ENCODE measurements at places on chromosomes 5 and 9. TPM values are rescaled to one million over a fixed set of nuclear protein-coding genes. Genes with fewer than 3 reads are reported as not detected.
A peak's percentile ranks its signal among the peaks of the same experiment; 100 is the strongest.

DNA sequence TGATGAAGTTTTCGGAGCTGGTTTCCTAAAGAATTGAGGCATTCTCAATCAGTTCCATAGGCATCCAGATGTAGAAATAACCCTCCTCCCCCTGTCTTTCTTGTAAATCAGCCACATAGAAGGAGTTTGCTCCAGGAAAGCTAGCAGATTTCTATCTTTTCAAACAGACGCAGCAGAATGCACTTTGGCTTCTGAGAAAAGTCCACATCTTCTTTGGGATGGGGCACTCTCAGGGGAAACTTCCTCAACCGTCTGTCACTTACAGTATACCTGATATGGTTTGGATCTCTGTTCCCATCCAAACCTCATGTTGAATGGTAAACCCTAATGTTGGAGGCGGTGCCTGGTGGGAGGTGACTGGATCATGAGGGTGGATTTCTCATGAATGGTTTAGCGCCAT lies 94.1 kb downstream of the SNCAIP start:
- DNase-seq = no peak
- no peaks in the 10 kb centered on the region for H3K27me3 ChIP-seq
- H3K4me1 ChIP-seq = no peaks in the 10 kb centered on the region
- no peak overlapping the region for H3K4me3 ChIP-seq
- H3K27ac ChIP-seq = no peak overlapping the region
- no peaks in the 10 kb centered on the region for H3K36me3 ChIP-seq

Gene TBCA
- total RNA-seq = 454 TPM

GRCh38 chr5:10903786-10904560 lies 142.9 kb upstream of the DAP start:
- no peak for DNase-seq
- no peaks in the 10 kb centered on the region for H3K27me3 ChIP-seq
- H3K27ac ChIP-seq = no peak overlapping the region
- H3K4me3 ChIP-seq = no peak overlapping the region
- peaks cover 3% of the 10 kb centered on the region for H3K4me1 ChIP-seq

DNA sequence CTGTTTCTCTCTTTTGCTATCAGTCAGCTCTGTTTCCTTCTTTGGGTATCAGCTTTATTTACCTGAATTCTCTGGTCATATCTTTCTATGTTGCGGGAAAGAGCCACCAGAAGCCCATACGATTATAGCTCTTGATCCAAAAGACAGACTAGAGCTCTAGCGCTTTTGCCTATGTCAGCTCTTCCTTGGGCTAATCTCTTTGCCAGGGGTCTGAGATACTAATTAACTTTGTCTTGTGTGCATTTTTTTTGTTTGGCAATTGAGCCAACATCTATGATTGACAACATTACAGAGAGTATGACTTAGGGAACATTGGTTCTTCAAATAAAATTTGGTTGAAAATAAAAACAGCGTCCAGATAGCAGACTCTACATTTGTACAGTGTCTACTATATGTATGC lies 603.0 kb downstream of the KCTD16 start:
- no peaks in the 10 kb centered on the region for H3K36me3 ChIP-seq
- H3K4me3 ChIP-seq = no peak overlapping the region
- no peaks in the 10 kb centered on the region for H3K27me3 ChIP-seq
- no peak overlapping the region for H3K27ac ChIP-seq
- no peak for DNase-seq

Gene WHRN
- 7.0 TPM for total RNA-seq

- H3K4me3 ChIP-seq = no peak overlapping the region
- H3K36me3 ChIP-seq = no peaks in the 10 kb centered on the region
- no peak overlapping the region for H3K27ac ChIP-seq
- H3K4me1 ChIP-seq = no peaks in the 10 kb centered on the region
Observed at GRCh38 chr5:129441096-129441495, 19.0 kb upstream of the ADAMTS19 start.

DNA sequence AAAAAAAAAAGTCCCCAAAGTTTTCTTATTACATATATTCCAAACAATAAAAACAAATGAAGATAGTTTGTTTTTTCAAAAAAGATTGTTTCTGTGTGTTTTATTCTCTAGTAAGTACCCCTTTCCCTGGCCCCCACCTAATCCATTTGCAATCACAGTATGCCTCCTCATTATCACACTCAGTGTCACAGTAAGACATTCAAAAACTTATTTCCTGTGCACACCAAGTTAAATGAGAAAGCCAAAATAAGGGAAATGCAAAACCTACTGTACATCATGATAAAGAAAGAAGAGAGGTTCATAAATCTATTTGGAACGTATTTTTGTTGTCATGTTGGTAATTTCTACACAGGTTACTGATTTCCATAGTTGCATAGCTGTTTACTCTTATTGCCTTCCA lies 62.3 kb downstream of the ST8SIA4 start:
- no peak overlapping the region for H3K4me3 ChIP-seq
- peaks cover 34% of the 10 kb centered on the region for H3K36me3 ChIP-seq
- H3K27ac ChIP-seq = no peak overlapping the region
- no peaks in the 10 kb centered on the region for H3K27me3 ChIP-seq
- no peaks in the 10 kb centered on the region for H3K4me1 ChIP-seq

GRCh38 chr5:173825215-173825865 lies 62.8 kb upstream of the CPEB4 start:
- no peaks in the 10 kb centered on the region for H3K27me3 ChIP-seq
- DNase-seq = no peak
- no peaks in the 10 kb centered on the region for H3K36me3 ChIP-seq
- no peak overlapping the region for H3K27ac ChIP-seq

- peak within 1 kb of the TSS; percentile 98 for H3K4me3 ChIP-seq
- DNase-seq = peak; percentile 94
- no peaks in the 10 kb centered on the region for H3K4me1 ChIP-seq
- H3K27me3 ChIP-seq = peaks cover 9% of the 10 kb centered on the region
- peak within 1 kb of the TSS; percentile 92 for H3K27ac ChIP-seq
Observed at GRCh38 chr9:129626079-129626624, at the start of gene NTMT1. TSS of gene NTMT1 (plus strand) at chr9:129626163. CDS start at chr9:129632704, 6,541 bp downstream.

Gene PRKACG
- not detected for total RNA-seq

- H3K4me3 ChIP-seq = no peak overlapping the region
- H3K4me1 ChIP-seq = no peaks in the 10 kb centered on the region
- H3K27me3 ChIP-seq = no peaks in the 10 kb centered on the region
- no peak for DNase-seq
Observed at GRCh38 chr5:60010853-60011252, 117.3 kb upstream of the PDE4D start.

GRCh38 chr9:2299843-2300205 lies 284.7 kb downstream of the SMARCA2 start:
- no peaks in the 10 kb centered on the region for H3K4me1 ChIP-seq
- no peak overlapping the region for H3K4me3 ChIP-seq
- no peaks in the 10 kb centered on the region for H3K36me3 ChIP-seq
- no peak for DNase-seq

DNA sequence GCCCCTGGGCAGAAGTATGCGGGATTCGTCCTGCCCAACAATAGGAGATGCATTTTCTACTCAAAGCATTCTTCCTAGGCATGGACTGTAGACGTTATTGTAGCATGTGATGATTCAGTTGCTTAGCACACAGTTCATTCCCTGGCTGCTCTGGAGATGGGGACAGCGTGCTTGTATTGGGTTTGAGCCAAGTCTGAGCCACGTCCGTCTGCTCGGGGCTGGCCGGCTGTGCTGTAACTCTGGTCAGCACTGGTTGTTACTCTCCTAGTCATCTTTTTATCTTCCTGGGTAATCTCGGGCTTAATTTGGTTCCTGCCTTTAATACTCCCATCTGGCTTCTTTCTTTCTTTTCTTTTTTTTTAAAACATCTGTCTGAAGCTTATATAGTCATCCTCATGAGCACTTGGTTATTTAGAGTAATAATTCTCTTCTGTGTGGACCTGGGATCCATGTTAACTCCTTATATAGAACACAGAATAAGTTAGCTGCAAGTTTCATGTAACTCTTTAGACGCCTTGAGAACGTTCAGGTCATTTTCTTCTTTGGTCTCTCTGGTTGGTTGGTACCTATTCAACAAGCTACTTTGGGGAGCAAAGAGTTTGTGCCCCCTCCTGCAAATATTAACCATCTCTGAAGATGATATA lies 118.8 kb upstream of the RPS23 start:
- no peak for DNase-seq
- no peaks in the 10 kb centered on the region for H3K4me1 ChIP-seq
- no peak overlapping the region for H3K27ac ChIP-seq

GRCh38 chr9:6632516-6633183 lies 12.9 kb downstream of the GLDC start:
- no peaks in the 10 kb centered on the region for H3K27me3 ChIP-seq
- no peaks in the 10 kb centered on the region for H3K36me3 ChIP-seq
- DNase-seq = peak; percentile 74
- H3K27ac ChIP-seq = no peak overlapping the region

- H3K4me1 ChIP-seq = no peaks in the 10 kb centered on the region
- peaks cover 13% of the 10 kb centered on the region for H3K27me3 ChIP-seq
- H3K27ac ChIP-seq = no peak overlapping the region
- no peaks in the 10 kb centered on the region for H3K36me3 ChIP-seq
- no peak for DNase-seq
Observed at GRCh38 chr9:33227741-33228140, 12.2 kb upstream of the SPINK4 start.

Gene ADAMTS19
- 26.2 TPM for total RNA-seq

DNA sequence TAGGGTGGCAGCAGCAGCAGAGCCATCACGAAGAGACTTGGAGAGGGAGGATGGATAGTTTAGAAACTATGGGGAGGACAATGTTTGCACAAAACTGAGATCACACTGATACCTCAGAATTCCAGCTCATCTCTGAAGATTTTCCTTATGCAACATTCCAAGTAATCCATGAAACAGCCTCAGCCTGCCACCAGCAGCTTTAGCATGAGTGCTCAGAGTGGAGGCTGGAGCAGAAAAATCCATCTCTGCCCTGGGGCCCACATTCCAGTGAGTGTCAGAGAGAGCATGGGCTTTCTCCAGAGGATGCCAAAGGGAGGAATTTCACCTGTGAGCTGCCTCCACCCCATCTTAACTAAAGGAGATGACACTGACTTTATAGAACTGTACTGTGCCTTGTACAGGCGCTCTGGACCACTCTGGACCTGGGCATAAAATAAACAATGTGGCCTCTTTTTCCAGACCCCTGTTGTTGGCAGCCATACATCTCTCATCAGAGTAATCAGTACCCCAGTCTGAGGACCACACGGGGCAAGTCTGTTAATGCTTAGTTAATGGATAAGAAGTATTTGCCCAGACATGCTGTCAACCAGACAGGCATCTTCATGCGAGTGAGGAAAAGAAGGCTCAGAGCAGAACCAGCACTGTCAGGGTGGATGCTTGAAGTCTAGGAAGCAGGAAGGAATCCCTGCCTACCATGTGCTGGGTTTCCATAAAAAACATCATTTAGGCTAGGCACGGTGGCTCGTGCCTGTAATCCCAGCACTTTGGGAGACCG lies 440.9 kb downstream of the ENC1 start:
- H3K4me3 ChIP-seq = no peak overlapping the region
- no peaks in the 10 kb centered on the region for H3K36me3 ChIP-seq
- no peak overlapping the region for H3K27ac ChIP-seq
- H3K27me3 ChIP-seq = no peaks in the 10 kb centered on the region
- no peaks in the 10 kb centered on the region for H3K4me1 ChIP-seq
- DNase-seq = no peak

Gene MARCOL
- total RNA-seq = not detected

GRCh38 chr9:82526577-82526976 lies 536.4 kb downstream of the RASEF start:
- no peak for DNase-seq
- no peaks in the 10 kb centered on the region for H3K27me3 ChIP-seq
- H3K4me3 ChIP-seq = no peak overlapping the region

GRCh38 chr5:109454731-109455505 lies 45.1 kb upstream of the PJA2 start:
- H3K27ac ChIP-seq = no peak overlapping the region
- DNase-seq = no peak
- no peaks in the 10 kb centered on the region for H3K27me3 ChIP-seq
- H3K36me3 ChIP-seq = no peaks in the 10 kb centered on the region
- no peaks in the 10 kb centered on the region for H3K4me1 ChIP-seq
- H3K4me3 ChIP-seq = no peak overlapping the region

- H3K36me3 ChIP-seq = peaks cover 28% of the 10 kb centered on the region
- DNase-seq = peak; percentile 96
- peak within 1 kb of the TSS; percentile 97 for H3K4me3 ChIP-seq
- no peaks in the 10 kb centered on the region for H3K27me3 ChIP-seq
Observed at GRCh38 chr5:138752951-138753793, at the start of gene CTNNA1. TSS of gene CTNNA1 (plus strand) at chr5:138753425. CDS start at chr5:138781925, 28,500 bp downstream.

Gene NMUR2
- not detected for total RNA-seq

Measured in endodermal cell (in vitro differentiated cells).